ENCODE measurements at places on chromosomes 6 and 20.

DNA sequence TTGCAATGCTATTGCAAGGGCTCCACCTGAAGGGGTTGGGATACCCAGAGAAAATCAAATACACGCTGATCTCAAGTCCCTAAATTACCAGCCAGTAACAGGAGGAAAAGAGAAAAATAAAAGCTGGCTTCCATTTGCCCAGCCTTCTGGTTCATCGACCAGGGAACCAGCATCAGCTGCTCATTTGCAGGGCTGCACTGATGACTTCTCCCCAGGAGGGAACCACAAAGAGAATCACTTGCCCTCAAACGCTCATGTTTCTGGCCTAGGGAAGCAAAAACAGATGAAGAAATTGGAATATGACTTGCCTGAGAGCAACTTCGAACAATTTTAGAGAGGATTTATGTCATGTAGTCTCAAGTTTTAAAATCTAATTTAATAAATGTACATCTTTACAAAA is 119.7 kb downstream of the SH3BGRL2 start:
- DNase-seq: no peak

GRCh38 chr20:16539280-16540021 is 33.8 kb downstream of the KIF16B start:
- no peak for DNase-seq

DNA sequence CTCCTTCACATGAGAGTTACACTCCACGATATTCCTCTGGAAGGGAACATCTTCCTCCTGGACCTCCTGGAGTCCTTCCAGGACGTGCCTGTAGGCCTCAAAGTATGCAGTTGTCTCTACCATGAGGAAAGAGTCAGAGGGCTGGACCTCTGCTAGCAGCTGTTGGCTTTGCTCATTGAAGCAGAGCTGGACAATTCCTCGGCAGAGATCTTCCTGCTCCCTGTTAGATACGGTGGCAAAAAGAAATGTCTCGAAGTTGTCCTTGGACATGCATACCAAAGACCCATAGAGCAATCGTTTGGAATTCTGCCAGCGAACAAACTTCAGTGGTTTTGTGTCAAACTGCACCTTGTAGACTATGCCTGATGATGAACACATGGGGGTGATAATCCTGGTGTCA is 7.7 kb downstream of the ZNFX1 start:
- DNase-seq: no peak

DNA sequence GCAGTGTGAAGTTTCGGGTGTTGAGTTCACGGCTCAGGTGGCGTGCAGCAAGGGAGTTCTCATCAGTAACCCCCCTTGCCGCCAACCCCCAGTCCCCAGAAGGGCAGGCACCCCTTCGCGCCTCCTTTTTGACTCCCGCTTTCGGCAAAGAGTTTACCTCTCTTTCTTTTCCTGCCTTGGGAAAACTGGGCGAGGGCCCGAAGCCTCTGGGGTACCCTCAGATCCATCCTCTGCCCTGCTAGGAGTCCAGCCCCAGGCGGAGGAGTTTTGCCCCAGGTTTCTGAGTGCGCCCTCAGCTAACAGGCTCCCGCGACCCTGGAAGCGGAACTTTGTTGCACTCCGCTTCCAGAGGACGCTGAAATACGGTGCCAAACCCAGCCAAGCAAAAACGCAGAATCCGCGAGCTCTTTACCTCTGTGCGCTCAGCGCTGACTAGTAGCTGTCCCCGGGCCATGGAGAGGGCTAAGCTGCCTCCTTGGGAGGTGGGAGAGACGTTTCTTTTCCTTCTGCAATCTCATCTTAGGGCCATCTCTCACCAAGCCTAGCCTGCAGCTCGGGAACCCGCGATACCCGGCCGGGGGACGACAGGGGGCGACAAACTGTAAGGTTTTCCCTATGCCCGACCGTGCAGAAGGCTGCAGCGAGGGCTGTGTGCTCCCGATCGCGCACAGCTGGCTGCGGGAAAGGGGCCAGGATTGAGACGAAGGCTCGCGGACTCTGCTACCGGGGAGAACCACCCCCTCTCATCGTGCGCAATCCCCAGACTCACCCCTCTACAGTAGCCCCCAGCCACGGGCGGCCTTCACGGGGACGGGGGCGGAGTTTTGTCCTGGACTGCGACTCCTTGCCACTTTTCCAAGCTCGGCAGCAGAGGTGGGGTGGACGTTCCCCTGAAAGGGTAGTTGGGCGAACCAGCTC is 2.7 kb upstream of the PAX1 start:
- no peak for DNase-seq

DNA sequence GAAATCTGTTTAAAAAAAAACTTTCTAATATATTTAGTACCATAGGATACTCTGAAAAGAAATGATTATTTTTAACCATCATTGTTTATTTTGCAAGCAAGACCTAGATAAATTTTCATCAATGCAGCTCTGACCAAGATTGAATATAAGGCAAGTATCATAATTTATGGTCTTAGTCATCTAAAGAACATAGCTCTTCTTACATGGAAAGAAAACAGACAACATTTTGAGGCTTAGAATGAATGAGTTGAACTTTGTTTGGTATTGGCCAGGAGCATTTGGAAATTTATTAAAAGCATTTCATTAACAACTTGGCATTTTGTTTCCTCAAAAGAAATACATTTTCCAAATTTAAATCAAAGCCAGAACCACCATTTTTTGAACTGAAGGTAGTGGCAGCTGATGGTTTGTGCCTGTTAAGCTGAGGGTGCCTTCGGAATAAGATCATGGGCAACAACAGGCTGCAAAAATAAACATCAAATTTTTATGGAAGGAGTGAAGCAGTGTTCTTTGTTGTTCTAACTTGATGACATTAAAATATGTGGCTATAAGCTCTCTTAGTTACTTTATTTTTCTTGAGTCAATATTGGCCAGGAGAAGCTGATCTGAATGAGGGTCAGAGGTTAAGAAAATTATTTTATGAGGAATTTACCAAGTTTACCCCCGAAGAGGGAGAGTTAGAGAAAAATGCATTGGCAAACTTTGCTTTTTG is 6.7 kb upstream of the ATXN1 start:
- DNase-seq: no peak
